ENCODE measurements at places on chromosomes 5 and 9. TPM values are rescaled to one million over a fixed set of nuclear protein-coding genes. Genes with fewer than 3 reads are reported as not detected.

DNA sequence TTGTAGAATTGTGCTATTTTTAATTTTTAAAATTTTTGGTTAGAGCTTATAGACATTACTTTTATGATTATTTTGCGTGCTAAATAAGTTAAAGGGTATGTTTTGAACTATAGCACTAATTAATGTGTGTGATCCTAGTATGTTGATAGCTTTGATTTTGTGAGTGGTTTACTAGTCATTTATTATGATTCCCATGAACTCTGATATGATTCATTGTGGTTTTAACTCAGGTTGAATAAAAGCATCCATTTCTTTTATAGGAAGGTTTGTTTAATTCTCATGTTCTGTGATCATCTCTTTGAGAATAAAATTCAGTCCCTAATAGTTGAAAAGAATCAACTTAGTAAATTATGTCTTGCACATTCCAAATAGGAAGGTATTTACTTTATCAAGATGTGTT is 22.5 kb downstream of the C5orf22 start:
- no peak for DNase-seq

- no peak for DNase-seq
Measured at GRCh38 chr5:139850423-139851016, 54.9 kb downstream of the PSD2 start.

- DNase-seq, result no peak
Measured at GRCh38 chr5:161342886-161343285, 203.6 kb downstream of the GABRB2 start.

DNA sequence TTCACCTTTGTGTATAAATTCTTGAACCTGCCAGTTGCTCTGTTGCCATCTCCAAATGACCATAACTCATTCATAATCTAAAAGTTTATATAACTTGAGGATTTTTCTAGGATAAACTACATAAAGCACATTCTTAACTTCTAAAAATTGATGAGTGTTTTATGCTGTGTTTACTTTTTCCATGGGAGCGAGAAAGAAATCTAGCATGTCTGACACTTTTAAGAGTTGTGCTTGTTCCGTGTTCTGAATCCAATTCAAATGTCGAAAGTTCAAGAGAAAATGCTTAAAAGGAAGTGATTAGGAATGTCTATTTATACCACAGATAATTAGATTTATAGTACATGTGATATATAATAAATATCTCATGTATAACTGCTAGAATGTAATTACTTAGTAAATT is 154.4 kb downstream of the DEPDC1B start:
- no peak for DNase-seq

- DNase-seq, result no peak
Measured at GRCh38 chr9:127776924-127777289, 1.6 kb downstream of the SH2D3C start.

DNA sequence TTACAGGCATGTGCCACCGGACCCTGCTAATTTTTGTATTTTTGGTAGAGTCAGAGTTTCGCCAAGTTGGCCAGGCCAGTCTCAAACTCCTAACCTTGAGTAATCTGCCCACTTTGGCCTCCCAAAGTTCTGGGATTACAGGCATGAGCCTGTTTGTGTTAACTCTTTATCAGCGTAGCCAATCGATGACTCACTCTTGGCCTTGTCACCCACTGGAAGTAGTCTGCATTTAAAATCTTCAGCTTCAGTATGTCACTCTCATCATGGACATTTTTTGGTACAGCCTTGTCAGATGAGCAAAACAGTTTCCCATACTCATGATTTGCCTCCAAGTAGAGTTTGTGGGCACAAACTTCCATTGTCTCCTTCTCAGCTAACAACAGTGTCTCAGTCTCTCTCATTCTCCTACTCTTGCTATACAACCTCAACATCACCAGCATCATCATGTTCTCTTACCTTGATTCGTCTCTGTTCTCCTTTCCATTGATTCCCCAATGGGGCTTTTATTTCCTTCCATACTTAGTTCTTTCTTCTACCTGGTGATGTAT is 22.5 kb downstream of the MUSK start:
- peak; percentile 49 for DNase-seq

DNA sequence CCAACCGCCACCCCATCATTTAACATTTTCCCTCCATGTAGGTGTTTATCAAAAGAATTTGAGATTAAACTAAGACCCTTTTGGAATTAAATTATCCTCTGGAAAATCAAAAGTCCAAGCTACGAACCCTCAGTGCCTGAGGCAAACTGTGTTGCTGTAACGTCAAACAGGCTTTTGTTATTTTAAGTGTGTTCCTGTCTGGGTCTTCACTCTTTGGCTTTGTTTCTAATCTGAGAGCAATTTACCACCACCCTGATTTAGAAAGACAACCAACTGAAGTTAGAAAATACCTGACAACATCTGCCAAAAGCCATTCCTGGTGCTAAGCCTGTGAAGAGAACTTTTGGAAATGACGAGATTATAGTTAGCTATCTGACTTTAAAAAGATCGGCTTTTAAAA is 199.9 kb downstream of the DIRAS2 start:
- DNase-seq, result no peak

- no peak for DNase-seq
Measured at GRCh38 chr5:131530706-131531331, 104.2 kb downstream of the RAPGEF6 start.

- DNase-seq, result no peak
Measured at GRCh38 chr5:126098330-126099017, 324.7 kb upstream of the GRAMD2B start.

- no peak for DNase-seq
Measured at GRCh38 chr9:115850548-115851304, 302.9 kb upstream of the PAPPA start.

DNA sequence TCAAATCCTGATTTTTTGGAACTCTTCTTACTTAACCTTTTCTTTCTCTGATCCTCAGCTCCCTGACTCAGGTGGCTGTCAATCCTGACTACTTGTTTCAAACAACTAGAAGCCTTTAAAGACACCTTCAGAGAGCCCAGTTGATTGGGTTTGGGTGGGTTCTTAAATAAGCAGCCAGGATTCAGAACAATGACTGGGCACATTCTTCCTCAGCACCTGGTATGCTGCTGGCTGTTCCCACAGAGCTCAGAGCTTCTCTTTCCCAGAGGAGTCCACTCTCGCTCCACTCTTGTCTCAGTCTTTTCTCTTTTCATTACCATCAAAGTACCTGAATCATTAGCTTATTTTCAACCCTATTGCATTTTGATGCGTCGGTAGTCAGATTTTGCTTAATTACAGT is 22.5 kb downstream of the PCSK5 start:
- DNase-seq, result no peak

Gene REEP2
- 2.1 TPM for total RNA-seq

Gene OTULINL
- 1.2 TPM for total RNA-seq

Gene DND1
- total RNA-seq, result 0.37 TPM

Gene PHYHD1
- not detected for total RNA-seq

Gene TAF1L
- total RNA-seq, result not detected

Gene TEX10
- total RNA-seq, result 32.7 TPM

Gene CPEB4
- total RNA-seq, result 5.6 TPM

Gene PCDHGB7
- 1.4 TPM for total RNA-seq

All from H4 (cell line).